ENCODE measurements at places on chromosomes 12 and 14.

GRCh38 chr12:27693403-27693802, 2.8 kb upstream of the REP15 start:
- no peak for DNase-seq

DNA sequence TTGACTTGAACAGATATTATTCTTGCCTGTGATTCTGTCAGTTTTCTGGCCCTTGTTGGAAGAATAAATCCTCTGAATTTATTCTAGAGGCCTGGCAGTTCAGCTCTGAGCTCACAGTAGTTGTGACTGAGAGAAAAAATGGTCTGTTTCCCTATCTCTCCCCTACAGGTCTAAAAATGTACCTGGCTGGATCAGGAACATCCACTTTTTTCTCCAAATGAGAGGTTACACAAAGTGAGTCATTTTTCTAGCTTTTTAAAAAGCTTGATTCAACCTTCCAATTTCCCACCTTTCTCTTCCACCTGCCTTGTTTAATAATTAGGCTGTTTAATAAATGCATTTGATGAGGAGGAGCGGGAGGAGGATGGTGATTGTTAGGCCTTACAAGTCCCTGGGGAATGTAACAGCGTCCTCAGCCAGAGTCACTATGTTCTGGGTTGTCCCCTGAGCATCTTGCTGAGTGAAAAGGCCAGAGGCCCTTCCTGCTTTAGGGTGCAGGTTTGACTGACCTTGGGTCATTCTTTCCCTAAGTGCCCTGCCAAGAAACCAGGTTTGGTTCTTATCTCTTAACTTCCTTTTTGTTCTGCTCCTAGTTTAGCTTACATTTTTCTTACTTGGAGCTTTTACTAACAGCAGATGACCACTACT, 91.7 kb upstream of the FUT8 start:
- no peak for DNase-seq

GRCh38 chr14:21103411-21103709, 2.5 kb downstream of the TMEM253 start:
- no peak for DNase-seq

- DNase-seq, result no peak
These were observed 33.9 kb upstream of the CDK17 start for GRCh38 chr12:96434107-96434506.

- no peak for DNase-seq
These were observed 46.6 kb downstream of the ATF7 start for GRCh38 chr12:53579545-53579955.

DNA sequence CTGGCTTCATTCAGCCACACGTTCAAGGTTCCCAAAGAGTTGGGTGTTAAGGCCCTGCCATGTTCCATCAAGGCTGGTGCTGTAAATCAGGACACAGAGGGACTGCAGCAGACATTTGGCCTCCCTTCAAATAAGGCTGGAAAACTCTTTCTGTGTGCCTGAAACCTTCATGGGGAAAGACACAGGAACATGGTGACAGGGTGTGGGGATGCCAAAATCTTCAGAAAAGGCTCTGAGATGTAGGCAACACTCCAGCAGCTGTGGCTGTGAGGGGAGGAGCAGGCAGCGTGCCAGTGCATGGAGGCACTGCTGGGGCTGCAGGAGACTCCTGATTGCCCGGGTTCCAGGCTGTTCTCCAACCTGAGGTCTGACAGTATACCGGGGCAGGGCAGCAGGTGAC, 15.0 kb downstream of the POMT2 start:
- no peak for DNase-seq

GRCh38 chr12:32061033-32061432, 45.6 kb upstream of the BICD1 start:
- DNase-seq, result no peak

- no peak for DNase-seq
These were observed 3.6 kb downstream of the SMARCD1 start for GRCh38 chr12:50088577-50089335.

DNA sequence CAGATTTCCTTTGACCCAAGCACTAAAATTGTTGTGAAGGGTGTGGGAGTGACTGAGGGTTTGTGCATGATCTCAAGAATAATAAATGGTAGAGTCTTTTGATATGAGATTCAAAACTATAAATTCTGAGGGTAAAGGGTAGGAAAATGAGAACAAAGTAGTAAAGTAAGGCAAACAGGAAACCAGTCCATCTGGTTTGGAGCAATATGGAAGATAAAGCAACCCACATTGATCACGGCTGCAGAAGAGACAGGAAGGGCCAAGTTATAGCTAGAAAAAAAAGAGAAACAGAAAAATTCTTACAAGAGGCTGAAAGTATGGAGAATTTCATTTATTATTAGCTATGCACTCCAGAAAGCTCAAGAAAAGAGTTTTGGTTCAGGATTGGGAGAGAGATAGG, 4.6 kb upstream of the SLCO1B3 start:
- DNase-seq, result no peak

DNA sequence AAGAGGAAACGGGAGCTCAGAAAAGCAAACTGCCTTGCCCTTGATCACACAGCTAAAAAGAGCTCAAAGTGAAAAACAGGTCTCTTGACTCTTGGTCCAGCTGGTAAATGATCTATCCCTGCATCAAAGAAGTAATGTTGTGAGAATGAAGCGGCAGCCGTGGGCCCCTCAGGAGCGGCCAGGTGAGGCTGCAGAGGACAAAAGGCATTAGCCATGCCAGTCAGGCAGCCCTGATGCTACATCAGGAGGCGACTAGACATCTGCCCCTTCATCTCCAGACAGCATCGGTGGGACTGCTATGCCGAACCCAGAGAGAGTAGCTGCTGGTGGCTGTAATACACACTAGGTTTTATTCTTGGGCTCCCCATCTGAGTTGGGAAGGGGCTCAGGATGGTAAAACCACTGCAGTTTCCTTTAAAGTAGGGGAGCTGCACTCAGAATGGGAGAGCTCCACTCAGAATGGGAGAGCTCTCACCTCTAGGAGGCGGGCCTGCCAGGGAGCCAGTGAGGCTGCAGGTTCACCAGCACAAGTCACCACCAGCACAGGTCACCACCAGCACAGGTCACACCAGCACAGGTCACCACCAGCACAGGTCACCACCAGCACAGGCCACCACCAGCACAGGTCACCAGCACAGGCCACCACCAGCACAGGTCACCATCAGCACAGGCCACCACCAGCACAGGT, 120.1 kb downstream of the TSPAN9 start:
- no peak for DNase-seq

GRCh38 chr12:51183816-51184215, 10.9 kb upstream of the TFCP2 start:
- peak; percentile 61 for DNase-seq

GRCh38 chr14:93859957-93860356, 67.2 kb upstream of the FAM181A start:
- no peak for DNase-seq

GRCh38 chr12:30364822-30365221, 330.8 kb downstream of the IPO8 start:
- no peak for DNase-seq

- no peak for DNase-seq
These were observed 86.5 kb downstream of the PDZRN4 start for GRCh38 chr12:41274643-41275042.

- no peak for DNase-seq
These were observed 1002.8 kb downstream of the TRHDE start for GRCh38 chr12:73274976-73275375.

All from left ventricle myocardium inferior (tissue), 1 donor.